ENCODE measurements at places on chromosomes 11 and 22.

- DNase-seq: peak; percentile 64
Observed at GRCh38 chr11:3855808-3856491, 486 bp downstream of the STIM1 start.

DNA sequence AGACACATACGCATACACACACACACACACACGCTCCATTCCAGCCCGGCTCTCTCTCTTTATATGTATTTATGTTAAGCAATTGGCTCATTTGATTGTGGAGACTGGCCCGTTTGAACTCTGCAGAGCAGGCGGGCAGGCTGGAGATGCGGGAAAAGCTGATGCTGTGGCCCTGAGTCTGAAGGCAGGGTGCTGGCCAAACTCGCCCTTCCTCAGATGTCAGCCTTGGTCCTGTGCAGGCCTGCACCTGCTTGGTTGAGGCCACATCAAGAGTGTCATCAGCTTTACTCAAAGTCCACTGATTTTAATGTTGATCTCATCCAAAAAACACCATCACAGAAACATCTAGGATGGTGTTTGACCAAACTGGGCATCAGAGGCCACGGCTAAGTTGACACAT, 569.3 kb downstream of the TBC1D22A start:
- no peak for DNase-seq

GRCh38 chr22:38435010-38435409, 20.0 kb downstream of the KCNJ4 start:
- peak; percentile 15 for DNase-seq

GRCh38 chr11:97895572-97895971, 1125.2 kb upstream of the CNTN5 start:
- no peak for DNase-seq

- no peak for DNase-seq
Observed at GRCh38 chr22:34356481-34356880, 436.2 kb upstream of the LARGE1 start.

GRCh38 chr11:73429121-73429750, 53.0 kb downstream of the RELT start:
- no peak for DNase-seq

- DNase-seq: no peak
Observed at GRCh38 chr22:38153821-38154562, 27.6 kb downstream of the PLA2G6 start.

- DNase-seq: no peak
Observed at GRCh38 chr11:104891135-104891534, 7.1 kb downstream of the CASP12 start.

DNA sequence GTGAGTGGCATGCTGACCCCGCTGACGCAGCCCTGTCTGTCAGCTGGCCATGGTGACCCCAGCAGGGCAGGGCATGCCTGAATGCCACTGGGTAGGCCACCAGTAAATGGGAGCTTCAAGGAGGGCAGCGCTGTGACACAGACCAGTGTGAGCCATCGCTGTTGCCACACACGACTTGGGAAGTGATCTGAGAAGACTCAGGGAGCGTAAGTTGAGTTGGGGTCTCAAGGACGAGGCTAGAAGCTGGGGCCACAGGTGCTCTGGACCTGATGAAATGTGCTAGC, 28.2 kb downstream of the MPPED1 start:
- no peak for DNase-seq

DNA sequence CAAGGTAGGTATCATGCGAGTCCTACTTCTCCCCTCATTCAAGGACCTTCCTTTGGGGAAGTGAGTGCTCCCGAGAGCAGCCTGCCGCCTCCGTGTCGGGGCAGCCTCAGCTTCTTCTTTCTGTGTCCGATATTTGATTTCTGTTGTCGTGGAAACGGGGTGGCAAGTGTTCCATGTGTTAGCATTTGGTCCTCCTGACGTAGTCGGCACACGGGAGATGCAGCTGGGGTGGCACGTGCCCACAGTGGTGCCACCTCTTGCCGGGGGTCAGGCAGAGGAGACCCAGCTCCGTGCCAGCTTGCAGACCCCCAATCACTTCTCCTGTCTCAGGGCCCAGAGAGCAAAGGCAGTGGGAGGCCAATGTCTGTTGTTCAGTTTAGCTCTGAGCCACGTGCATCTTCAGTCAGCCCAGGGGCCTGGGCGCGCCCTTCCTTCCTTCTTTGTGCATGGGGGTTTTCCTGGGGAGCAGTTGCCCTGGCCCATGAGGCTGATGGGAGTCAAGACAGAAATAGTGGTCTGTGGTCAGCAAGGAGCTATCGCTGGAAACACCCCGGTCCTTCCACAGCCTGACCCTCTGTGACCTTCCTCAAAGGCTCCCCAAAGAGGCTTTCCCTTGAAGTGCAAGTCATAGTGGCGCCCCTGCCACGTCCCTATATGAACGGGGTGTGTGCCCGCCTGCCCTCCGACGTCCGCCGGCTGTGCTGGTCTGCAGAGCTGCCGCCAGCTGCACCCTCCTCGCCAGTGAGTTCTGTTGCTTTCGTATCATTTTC, 44.5 kb downstream of the PARVB start:
- no peak for DNase-seq

- DNase-seq: peak; percentile 84
Observed at GRCh38 chr22:19576460-19577421, 52.5 kb upstream of the CLDN5 start.

DNA sequence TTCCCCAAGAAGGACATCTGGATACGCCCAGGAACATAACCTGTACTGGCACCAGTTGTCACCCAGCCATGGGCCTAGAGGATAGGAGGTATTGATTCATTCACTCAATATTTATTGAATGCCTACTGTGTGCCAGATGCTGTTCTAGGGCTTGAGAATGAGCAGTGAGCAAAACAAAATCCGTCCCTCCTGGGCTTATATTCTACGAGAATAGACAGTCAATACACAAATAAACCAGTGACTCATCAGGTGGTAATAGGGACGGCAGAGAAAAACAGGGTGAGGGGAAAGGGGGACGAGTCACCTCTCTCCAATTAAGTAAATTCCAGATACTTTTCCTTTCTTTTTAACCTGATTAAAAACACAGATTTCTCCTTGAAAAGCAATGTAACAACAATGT, 103.5 kb downstream of the MICAL2 start:
- DNase-seq: no peak

DNA sequence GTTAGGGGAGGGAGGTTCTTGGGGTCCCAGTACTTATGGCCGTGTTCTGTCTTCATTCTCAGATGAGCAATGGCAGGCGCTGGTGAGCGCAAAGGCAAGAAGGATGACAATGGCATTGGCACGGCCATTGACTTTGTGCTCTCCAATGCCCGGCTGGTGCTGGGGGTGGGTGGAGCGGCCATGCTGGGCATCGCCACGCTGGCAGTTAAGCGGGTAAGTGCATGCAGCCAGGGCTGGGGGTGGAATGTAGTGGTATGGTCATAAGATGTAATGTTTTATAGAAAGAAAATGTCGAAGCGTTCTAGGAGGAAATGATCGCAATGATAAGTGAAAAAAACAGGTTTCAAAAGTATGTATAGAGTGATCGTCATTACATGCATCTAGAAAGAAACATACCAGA, 9.1 kb upstream of the ATF4 start:
- DNase-seq: no peak

DNA sequence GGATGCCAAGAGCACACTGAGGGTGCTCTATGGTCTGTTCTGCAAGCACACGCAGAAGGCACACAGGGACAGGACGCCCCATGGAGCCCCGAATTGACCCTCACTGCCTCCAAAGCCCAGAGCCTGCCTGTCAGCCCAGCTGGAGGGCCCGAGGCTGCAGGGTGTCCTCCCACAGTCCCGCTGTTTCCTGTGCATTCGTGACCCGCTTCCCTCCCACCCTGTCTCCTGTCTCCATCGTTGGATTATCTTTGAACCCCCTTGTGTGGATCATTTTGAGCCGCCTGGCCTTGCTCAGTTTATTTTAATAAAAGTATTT, 25.6 kb downstream of the PARVG start:
- no peak for DNase-seq
